ENCODE measurements at places on chromosomes 16 and 17. TPM values are rescaled to one million over a fixed set of nuclear protein-coding genes. Genes with fewer than 3 reads are reported as not detected.
A peak's percentile ranks its signal among the peaks of the same experiment; 100 is the strongest.

- DNase-seq, result no peak
- H3K4me3 ChIP-seq, result no peak overlapping the region
- no peaks in the 10 kb centered on the region for H3K36me3 ChIP-seq
- H3K27me3 ChIP-seq, result peaks cover 7% of the 10 kb centered on the region
These were observed 2.7 kb upstream of the RNF112 start for GRCh38 chr17:19408346-19408710.

- no peak overlapping the region for H3K27ac ChIP-seq
- no peaks in the 10 kb centered on the region for H3K36me3 ChIP-seq
- H3K4me1 ChIP-seq, result no peaks in the 10 kb centered on the region
- no peak overlapping the region for H3K4me3 ChIP-seq
- no peak for DNase-seq
These were observed 860.4 kb upstream of the SOX9 start for GRCh38 chr17:71260366-71260940.

DNA sequence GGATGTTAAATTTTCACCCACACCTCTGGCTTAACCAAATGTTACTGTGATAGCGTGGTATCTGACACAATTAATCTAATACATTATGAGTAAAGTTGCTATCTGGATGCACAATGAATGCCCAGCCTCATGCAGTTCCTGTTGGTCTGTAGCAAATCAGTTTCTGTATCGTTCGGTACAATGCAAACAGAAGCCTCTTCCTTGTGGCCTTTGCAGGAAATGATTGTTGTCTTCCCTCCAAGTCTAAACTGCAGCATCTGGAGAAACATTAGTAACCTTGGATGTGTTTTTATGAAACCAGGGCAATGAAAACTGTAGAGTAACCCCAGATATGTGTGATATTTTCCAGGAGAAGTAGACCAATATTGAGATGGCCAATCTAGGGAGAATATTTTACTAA lies 46.8 kb downstream of the CYB561 start:
- H3K4me1 ChIP-seq, result peaks cover 3% of the 10 kb centered on the region
- no peak overlapping the region for H3K27ac ChIP-seq
- no peaks in the 10 kb centered on the region for H3K27me3 ChIP-seq
- H3K36me3 ChIP-seq, result peaks cover 1% of the 10 kb centered on the region
- no peak for DNase-seq
- no peak overlapping the region for H3K4me3 ChIP-seq

- H3K4me3 ChIP-seq, result peak overlapping the region; percentile 82
- peaks cover 4% of the 10 kb centered on the region for H3K36me3 ChIP-seq
- DNase-seq, result no peak
- peak overlapping the region; percentile 98 for H3K27ac ChIP-seq
- H3K4me1 ChIP-seq, result peaks cover 60% of the 10 kb centered on the region
These were observed 23.0 kb upstream of the ZNF750 start for GRCh38 chr17:82862737-82863382.

DNA sequence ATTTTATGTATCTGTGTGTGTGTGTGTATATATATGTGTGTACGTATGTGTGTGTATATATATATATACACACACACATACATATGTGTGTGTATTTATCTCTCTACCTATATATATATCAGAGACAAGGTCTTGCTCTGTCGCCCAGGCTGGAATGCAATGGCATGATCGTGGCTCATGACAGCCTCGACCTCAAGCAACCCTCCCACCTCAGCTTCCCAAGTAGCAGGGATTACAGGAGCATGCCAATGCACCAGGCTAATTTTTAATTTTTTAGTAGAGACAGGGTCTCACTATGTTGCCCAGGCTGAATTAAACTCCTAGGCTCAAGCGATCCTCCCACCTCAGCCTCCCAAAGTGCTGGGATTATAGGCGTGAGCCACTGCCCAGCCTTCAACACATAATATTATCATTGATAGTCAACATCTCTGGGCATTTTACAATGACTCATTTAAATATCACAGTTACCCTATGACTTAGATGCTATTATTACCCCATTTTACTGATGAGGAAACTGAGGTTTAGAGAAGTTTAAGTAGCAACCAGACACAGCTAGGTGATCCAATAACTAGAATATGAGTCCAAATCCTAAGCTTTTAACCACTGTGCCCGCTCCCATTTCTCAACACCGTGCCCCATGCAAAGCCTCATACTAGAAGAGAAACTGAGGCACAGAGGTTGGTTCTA lies 24.3 kb downstream of the G6PC3 start:
- H3K27ac ChIP-seq, result no peak overlapping the region
- DNase-seq, result no peak
- H3K27me3 ChIP-seq, result no peaks in the 10 kb centered on the region
- peaks cover 11% of the 10 kb centered on the region for H3K4me1 ChIP-seq
- no peaks in the 10 kb centered on the region for H3K36me3 ChIP-seq

DNA sequence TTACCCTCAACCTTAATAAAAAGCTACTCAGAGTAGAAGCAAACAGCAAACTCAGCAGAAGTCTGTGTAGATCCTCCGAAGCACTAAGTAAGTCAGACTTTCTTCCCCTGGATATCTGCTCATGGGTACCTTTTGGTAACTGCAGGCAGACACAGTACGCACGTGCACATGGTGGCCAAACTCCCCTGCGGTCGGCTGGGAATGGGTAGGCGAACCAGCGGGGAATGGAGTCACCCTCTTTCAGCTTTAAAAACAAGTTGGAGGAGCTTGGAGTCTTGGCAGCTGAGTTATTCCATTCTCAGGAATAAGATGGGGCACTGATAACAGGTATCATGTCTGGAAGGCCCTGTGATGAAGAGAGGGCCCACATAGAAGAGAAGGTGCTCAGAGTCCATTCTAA lies 16.3 kb downstream of the CYB561 start:
- DNase-seq, result no peak
- H3K4me1 ChIP-seq, result peaks cover 46% of the 10 kb centered on the region
- no peaks in the 10 kb centered on the region for H3K36me3 ChIP-seq
- H3K27ac ChIP-seq, result no peak overlapping the region

The ACD gene
- 50.7 TPM for total RNA-seq

The TMEM238L gene
- not detected for total RNA-seq

The ZNHIT3 gene
- total RNA-seq, result 48.4 TPM

The SLFN12L gene
- 133 TPM for total RNA-seq

The ABCA10 gene
- 0.91 TPM for total RNA-seq
